ENCODE measurements at places on chromosomes 12 and 14.
A peak's percentile ranks its signal among the peaks of the same experiment; 100 is the strongest.

DNA sequence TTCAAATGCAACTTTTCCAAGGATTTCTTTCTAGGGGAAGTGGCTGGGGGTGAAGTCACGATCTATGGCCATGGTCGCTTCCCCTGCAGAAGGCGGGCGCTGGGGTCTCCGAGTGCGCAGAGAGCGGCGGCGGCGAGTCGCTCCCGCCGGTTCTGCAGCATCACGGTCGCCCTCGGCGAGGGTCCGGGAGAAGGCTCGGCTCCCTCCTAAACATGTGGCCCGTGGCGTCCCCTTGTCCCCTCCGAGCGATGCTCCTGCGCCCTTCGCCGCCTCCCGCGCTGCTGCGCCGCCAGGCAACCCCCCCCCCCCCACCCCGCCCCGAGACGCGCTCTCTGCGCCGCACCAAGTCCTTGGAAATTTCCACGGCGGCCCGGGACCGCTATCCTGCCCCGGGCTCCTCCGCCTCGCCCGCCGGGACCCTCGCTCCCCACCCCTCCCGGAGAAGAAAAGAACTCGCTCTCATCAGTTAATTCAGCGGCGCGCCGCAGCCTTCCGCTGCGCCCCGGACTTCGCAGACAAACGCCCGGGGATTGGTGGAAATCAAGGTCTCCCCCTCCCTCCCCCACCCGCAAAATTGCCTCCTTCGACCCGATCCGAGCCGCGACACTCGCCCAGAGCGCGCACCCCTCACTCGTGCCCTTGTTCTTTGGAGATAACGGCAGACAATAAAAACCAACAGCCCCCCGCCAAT is at the start of gene ST8SIA1:
Gene ST8SIA1, minus strand, starts transcription at position 298 of the 691 bp plus-strand sequence. CDS start 475 bp downstream, outside the sequence.
- DNase-seq, result peak; percentile 26

DNA sequence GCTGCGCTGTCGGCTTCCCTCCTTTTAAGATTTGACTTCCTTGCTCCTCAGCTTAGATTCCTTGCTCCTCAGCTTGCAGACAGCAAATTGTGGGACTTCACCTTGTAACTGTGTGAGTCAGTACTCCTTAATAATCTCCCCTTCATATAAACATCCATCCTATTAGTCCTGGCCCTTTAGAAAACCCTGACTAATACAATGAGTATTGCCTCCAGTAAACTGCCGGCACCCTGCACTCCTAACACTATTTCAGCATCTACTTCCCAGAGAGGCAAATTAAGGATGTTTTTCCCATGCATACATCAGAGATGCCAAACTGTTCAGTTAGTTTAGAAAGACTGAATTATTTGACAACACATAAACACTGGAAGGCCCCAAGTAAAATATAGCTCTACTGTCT is 611.3 kb upstream of the TMEM132C start:
- DNase-seq, result no peak

GRCh38 chr14:75459099-75459741 is 31.4 kb downstream of the JDP2 start:
- DNase-seq, result no peak

- no peak for DNase-seq
These were observed 64.4 kb upstream of the PTHLH start for GRCh38 chr12:28036940-28037339.

- DNase-seq, result no peak
These were observed 114.8 kb downstream of the DIP2B start for GRCh38 chr12:50619610-50619958.

- no peak for DNase-seq
These were observed 12.5 kb downstream of the EGLN3 start for GRCh38 chr14:33938131-33938949.

DNA sequence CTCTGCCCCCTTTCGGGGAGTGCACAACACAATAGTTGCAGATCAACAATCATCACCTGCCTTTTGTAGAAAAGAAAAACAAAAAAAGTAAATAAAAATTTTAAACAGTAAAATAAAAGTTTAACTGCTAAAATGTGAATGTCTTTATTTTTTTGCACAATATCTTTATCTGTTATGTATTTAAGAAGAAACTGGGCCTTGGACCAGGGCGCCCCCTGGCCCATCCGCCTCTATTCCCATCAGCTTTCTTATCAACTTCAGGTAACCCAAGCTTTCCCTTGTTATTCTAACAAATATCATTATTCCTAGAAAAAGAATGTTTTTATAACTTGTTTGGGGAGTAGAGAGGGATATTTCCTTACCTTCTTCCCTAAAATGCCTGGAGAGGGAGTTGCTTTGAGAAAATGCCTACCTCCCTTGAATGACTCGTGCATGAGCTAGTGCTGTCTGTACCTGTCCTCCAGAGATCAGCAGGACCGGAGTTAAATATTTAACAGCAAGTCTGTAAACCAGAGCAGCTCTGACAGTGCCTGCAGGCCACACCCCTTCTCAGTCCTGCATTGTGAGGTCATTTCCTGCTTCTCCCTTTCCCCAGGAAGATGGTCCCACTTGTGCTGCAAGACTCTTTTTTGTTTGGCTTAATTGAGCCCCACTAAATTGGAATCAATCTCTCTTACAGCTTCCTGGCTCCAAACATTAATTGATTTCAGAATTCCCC is 192.8 kb upstream of the RGS6 start:
- no peak for DNase-seq

DNA sequence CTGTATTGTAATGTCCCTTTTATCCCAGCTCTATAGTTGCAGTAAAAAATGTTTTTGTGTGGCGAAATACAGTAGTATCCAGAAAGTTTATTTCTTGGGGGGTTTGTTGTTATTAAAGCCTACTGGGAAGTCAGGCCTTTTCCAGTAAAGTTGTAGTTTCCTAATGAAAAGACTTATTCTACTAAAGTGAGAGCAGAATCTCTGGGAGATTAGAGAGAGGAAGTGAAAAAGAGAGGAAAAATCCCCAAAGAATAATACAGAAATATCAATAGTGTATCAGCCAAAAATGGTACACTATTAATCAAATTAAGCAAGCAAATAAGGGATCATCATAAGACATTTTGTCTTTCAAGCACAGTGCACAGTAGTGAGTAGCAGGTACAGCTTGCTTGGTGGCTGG is 46.3 kb upstream of the ATXN7L3B start:
- DNase-seq, result no peak

DNA sequence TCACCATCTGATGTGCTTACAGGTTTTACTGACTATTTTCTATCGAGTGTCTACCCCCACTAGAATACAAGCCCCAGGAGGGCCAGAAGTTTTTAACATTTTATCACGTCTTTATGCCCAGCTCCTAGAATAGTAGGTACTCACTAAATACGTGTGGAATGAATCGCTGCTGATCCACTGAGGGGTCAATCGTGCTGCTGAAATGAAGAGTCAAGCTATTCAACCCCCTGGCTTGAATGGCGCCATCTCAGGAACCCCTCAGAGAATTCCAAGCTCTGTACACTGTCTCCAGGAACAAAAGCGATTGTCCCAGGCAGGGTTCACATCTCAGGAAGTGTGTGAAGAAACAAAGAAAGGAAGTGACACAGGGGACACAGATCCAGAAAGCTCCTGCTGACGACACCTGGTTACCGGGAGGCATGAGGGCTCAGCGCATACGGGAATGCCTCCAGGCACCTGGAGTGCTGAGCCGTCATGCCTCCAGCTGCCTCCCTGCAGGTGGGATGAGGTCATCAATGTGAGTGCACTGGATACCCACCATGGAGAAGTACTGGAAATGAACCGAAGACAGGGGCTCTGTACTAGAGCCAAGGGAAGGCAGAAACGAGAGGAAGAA is 45.6 kb downstream of the PITPNM2 start:
- no peak for DNase-seq

- DNase-seq, result no peak
These were observed 438 bp upstream of the EGLN3 start for GRCh38 chr14:33951183-33951840.

DNA sequence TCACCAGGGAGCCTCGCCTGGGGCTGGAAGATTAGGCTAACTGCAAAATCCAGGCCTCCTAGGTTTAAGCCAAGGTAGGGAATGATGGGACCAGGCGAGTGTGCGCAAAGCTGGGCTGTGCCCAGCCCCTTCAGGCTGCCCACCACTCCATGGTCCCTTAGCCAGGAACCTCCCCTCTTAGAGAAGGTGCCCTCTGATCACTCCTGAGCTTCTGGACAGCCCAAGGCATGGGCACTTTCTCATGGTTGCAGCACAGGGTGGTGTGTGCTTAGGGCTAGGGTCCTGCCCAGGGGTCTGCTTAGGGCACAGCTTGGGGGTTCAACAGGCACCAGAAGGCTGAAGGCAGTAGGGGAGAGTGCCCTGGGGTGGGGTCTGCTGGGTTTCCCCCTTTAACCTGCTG is 69.0 kb downstream of the PRIMA1 start:
- DNase-seq, result no peak

DNA sequence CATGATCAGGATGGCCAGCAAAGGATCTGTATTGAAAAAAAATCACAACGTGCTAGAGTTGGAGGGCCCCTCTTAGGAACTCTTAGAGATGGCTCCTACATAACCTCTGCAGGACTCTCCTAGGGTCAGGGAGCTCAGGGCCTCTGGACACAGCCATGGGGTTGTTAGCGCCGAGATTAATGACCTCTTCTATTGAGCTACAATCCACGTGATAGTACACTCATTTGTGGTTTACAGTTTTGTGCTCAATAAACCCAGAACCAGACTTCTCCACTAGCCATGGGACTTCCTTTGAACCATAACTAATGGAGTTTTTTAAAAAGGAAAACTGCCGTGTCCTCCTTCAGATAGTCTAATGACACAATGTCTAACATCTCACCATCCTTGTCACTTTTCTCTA is 29.6 kb upstream of the HDAC7 start:
- no peak for DNase-seq

GRCh38 chr14:50040401-50040775 is 76.0 kb downstream of the VCPKMT start:
- DNase-seq, result no peak

- DNase-seq, result no peak
These were observed 3.6 kb downstream of the TTC5 start for GRCh38 chr14:20302042-20302755.

DNA sequence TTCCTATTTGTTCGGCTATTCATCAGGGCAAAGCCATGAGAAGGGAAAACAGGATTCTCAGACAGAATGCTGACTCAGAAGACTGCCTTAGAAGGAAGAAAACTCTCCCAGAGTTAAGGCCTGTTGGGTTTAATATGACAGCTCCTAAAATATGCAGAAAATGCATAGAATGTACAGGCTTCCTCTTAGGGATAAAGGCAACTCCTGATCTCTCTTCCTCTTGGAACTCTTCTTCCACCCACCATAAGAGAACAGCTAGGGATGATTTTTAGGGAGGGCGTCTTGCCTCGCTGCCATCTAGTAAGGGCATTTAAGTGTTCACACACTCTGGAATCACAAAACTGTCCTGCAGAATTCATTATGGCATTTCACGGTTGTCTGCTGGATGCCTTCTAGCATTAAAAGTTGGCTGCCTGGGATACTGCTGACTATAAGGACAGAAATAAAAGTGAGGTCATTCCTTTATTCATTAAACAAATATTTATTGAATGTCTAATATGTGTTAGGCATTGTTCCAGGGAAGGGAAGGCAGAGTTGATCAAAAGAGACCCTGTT is 73.7 kb downstream of the DCAF5 start:
- DNase-seq, result no peak

GRCh38 chr12:9980126-9980525 is 8.9 kb downstream of the CLEC12A start:
- DNase-seq, result no peak

GRCh38 chr14:60649875-60650372 is 647 bp upstream of the SIX1 start:
- DNase-seq, result no peak

DNA sequence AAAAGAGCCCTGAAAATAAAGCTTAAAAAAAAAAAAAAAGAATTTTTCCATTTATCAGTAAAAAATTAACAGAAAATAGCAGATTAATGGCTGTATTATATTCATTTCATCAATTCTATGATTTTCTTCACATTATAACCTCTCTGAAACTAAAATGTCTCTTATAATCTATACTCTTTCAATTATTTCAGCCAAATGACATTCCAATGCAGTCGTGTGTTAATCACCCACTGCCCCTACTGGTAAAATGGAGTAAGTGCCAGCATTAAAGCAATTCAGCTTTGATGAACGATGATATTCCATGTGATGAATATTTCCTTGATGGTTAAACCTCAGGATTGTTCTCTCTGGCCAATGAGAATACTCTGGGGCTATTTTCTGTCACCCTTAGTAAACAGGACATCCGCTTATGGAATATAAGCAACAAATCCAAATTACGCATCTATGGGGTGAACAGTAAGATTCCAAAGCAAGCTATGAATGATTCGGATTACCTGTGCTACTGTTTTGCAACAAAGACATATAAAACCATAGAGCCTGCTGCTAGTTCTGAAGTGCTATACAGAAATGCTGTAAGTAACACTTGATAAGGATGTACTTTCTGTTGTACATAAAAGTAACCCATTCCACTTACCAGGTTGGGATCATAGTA is 20.3 kb upstream of the SYCP3 start:
- no peak for DNase-seq

DNA sequence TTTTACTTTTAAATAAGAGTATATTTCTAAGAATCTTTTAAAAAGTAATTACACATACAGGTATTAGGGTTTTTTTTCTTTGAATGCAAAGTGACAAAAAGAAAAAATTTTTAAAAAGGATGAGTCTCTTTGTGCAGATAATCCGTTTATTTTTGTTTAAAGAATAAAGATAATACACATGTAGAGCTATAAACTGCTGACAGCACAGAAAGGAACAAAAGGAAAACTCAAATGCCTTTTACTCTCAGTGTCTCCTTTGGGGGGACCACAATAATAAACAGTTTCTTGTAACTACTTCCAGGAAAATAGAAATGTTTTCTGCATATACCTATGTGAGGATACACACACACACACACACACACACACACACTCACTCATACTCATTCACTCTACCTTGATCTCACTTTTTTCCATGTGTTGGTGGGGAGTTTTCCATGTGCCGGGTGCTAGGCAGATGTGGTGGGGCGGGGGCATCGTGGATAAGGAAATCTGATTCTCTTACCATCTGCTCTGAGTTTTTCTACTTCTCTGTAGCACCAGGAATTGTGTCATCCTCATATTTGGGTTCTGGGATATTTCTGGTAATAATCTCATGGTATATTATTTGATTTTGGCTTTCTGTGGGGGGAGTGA is 58.1 kb downstream of the KCTD10 start:
- no peak for DNase-seq

DNA sequence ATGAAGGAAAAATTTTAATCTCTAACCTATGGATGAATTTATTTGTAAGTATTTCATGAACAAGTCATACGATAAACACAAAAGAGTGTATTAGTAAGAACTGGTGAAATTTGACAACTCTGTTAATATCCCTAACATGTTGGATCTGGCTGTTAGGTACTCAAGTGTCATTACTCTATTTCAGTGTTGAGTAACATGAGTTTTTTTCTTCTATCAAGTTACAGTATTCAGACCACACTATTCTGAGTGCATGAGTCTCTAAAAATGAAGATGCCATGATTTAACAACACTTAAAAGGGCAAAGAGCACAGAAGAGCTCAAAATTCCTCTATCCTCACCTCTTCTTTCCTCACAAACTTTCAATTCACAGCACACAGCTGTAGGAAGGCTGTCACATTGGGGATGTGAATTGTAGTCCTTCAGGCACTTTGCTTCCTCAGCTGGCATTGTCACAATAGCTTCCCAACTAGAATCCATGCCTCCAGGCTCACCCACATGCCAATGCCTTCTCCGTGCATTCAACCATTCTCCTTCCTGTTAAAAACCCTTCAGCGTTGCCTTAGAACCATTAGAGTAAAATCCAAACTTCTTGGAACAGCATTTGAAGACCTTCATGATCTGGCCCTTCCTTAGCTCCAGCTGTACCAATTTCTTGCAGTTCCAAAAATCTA is 73.7 kb upstream of the DBX2 start:
- no peak for DNase-seq

Data from NCI-H1930 (cell line).